ENCODE measurements at places on chromosomes 7 and 10.
A peak's percentile ranks its signal among the peaks of the same experiment; 100 is the strongest.

GRCh38 chr7:70006261-70006920 lies 408.1 kb downstream of the AUTS2 start:
- peak; percentile 31 for DNase-seq

GRCh38 chr7:144384071-144384470 lies 19.4 kb downstream of the NOBOX start:
- no peak for DNase-seq

GRCh38 chr10:2414039-2414438 lies 653.3 kb upstream of the PFKP start:
- DNase-seq: no peak

DNA sequence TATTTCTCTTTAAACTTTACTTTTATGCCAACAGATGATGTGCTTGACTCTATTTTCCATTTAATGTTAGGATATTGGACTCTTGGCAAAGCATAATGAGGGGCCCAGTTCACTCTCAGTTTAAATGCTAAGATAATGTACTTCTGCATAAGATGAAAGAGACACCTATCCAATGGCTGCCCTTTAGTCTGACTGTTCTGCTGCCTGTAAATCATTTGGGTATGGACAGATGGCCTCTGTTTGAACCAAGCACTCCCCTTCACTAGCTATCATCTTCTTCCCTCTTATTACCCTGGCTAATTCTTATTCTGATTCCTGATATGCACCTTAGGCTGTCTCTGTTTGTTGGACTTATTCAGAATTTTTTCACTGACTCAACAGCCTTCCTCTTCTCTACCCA lies 72.1 kb downstream of the SEM1 start:
- DNase-seq: no peak

GRCh38 chr10:69629897-69630650 lies at the start of gene FAM241B:
Gene FAM241B, plus strand, starts transcription at chr10:69630247. Its CDS starts 1,497 bp downstream, at chr10:69631744.
- DNase-seq: peak; percentile 65

- no peak for DNase-seq
Observed at GRCh38 chr10:75076348-75076747, 35.1 kb upstream of the SAMD8 start.

- no peak for DNase-seq
Observed at GRCh38 chr10:103193820-103194529, 903 bp upstream of the NT5C2 start.

- peak; percentile 74 for DNase-seq
Observed at GRCh38 chr7:45021604-45022296, 21.7 kb downstream of the CCM2 start.

GRCh38 chr7:27173956-27174873 lies at the start of gene HOXA10:
Gene HOXA10, minus strand, starts transcription at chr7:27174320. Its CDS starts 14 bp downstream, at chr7:27174306.
- DNase-seq: no peak

- DNase-seq: no peak
Observed at GRCh38 chr10:70666960-70667798, 5.1 kb upstream of the ADAMTS14 start.

- DNase-seq: no peak
Observed at GRCh38 chr10:987620-987869, 689 bp upstream of the GTPBP4 start.

DNA sequence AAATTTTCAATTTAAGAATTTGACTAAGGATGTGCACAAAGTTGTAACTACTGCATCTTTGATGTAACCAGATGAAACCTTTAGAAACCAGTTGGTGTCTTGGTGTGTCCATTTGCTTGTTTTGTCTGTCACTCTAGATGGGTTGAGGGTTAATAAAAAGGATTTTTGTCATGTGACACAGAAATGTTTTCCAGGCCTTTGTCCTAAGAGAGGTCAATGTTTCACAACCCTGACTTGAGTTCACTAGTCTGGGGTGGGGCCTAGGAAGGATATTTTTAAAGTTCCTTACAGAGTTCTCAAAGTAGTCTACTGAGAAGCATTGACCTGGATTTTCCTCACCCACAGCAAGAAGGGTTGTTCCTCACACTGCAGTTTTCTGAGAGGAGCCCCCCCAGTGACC lies 90.3 kb downstream of the HERPUD2 start:
- DNase-seq: no peak

- DNase-seq: no peak
Observed at GRCh38 chr10:95758351-95759025, 2.5 kb downstream of the ENTPD1 start.

DNA sequence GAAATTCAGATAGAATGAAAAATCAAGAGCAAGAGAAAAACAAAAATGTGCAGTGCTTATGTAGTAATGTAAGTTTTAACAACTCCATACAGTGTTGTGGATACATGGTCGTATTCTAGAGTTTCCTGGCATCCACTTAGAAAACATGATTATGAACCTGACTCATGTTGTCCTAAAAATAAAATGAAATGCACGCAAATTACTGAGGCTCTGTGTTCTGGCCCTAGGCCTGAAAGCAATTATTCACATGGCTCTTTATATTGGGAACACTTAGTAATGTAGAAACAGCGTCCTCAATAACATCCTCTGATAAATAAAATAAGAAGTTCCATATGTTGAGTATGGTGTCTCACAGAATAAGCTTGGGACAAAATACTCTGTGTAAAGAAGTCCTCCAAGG lies 200.2 kb upstream of the SEMA3E start:
- DNase-seq: no peak

GRCh38 chr7:21367081-21367480 lies 60.8 kb upstream of the SP4 start:
- DNase-seq: no peak

GRCh38 chr10:26432938-26433337 lies 5.2 kb upstream of the APBB1IP start:
- DNase-seq: no peak

DNA sequence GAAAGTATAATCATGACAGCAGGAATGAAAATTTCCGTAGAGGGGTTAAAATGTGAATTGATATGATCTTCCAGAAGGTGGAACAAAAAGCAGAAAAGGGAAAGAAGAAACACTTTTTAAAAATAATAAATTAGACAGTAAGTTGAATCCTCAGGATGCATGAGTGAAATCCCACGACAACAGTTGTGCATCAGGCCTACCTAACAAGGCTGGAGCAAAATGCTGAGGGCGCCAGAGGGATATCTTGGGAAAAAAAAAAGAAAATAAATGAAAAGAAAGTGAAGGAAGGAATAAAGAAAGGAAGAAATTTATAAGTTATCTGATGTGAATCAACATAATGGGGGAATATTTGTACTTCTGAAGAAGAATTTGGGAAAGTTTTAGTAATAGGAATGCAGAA lies 13.0 kb upstream of the HUS1 start:
- no peak for DNase-seq

- DNase-seq: no peak
Observed at GRCh38 chr10:4807761-4808507, 18.1 kb upstream of the AKR1E2 start.

GRCh38 chr10:78199759-78200158 lies 166.1 kb downstream of the RPS24 start:
- DNase-seq: no peak

- DNase-seq: no peak
Observed at GRCh38 chr10:22454634-22455033, 109.3 kb downstream of the SPAG6 start.

DNA sequence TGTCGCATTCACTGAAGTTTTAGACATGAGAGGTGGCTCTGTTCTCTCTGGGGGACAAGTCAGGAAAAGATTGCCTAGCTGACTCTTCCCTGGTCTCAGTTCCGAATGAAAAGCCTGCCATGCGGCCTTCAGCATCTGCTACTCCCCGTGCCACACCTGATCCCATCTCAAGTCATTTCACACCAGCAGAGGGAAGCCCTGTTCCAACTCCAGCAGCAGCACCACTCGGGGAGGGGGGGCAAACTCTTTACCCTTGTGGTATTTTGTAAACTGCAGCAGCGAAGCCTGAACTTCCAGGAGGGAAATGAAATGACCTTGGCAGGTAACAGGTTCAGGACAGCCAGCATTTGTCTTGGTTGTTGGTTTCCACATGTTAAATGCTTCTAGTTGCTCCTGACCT lies 13.8 kb downstream of the LRRC4 start:
- no peak for DNase-seq

DNA sequence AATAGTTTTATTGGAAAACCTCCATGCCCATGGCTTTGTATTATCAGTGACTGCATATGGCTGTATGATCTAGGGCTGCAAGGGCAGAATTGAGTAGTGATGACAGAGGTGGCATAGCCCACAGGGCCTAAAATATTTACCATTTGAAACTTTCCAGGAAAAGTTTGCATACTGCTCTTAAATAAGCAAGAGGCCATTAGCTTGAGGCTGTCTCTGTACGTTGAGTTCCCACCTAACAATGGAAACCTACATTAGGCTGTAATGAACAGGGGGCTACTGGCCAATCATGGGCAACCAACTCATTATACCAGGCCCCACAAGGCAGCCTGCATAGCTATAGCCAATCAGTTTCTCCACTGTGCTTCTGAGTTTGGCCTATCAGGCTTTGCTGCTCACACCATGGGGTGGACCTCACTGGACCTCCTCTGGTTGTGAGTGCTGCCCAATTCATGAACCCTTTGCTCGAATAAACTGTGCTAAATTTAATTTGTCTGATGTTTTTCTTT lies 673 bp upstream of the ST8SIA6 start:
- no peak for DNase-seq

DNA sequence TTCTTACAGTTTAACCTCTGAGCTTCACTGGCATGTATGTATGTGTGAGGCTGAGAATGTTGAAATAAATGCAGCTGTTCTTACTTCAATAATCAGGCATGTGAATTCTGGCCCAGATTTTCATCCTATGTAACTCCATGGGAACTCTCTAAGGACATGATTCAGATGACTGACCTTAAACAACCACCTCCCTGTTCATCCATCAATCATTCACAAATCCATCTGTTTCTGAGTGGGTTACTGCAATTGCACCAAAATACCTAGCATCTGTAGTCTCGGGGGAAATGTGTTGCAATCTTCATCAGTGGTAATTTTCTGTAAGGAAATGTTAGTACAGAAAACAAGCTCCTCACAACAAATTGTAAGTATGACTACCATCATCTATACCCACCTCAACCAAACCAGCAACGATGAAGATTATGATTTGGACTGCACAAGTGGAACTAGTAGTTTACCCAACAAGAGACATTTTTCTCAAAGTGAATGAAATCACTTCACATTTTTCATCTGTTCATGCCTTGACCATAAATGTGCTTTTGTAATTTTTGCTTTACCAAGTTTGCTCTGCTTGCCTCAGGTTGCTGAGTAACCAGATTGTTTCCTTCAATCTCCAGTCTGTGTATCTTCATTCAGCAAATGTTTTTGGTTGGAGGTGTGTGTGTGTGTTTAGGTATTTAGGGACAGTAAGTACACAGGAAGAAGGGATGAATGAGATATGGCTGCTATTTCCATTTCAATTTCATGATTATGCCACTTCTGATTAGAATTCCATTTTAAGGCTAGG lies 65.7 kb upstream of the FZD8 start:
- no peak for DNase-seq

DNA sequence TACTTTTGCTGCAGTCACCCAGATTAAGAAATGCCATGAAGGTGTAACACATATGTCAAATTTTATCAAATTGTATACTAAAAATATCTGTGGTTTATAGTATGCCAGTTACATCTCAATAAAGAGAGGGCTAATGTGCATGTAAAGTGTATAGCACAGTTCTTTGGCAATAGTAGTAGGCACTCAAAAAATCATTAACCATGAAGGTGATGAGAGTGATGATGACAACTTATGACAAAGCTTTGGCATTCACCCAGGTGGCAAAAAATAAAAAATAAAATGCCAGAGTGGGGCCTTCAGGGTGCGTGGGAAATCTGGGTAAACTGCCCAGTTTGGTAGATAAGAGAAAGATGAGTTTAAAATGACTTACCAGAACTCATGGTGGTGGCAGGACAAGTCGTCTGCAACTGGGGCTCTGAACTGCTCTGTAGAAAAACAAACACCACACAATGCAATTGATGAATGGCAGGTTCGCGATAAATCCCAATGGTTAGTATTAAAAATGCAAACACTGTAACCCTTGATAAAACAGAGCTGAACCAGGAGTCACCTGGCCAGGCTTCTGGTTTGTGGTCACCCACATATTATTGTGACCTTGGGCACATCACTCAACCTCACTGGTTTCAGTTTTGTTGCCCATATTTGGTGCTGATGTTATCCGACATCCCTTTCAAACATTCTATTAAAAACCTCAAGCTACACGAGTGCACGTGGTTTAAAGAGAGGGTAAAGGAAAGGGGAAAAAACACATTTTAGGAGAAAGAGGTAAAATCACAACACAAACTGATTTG lies 120.2 kb downstream of the SORBS1 start:
- no peak for DNase-seq

GRCh38 chr7:44277391-44277790 lies 48.0 kb downstream of the CAMK2B start:
- DNase-seq: no peak

GRCh38 chr7:68734431-68734830 lies 863.8 kb upstream of the AUTS2 start:
- DNase-seq: no peak

- DNase-seq: no peak
Observed at GRCh38 chr10:111648046-111648445, 535.5 kb downstream of the GPAM start.

DNA sequence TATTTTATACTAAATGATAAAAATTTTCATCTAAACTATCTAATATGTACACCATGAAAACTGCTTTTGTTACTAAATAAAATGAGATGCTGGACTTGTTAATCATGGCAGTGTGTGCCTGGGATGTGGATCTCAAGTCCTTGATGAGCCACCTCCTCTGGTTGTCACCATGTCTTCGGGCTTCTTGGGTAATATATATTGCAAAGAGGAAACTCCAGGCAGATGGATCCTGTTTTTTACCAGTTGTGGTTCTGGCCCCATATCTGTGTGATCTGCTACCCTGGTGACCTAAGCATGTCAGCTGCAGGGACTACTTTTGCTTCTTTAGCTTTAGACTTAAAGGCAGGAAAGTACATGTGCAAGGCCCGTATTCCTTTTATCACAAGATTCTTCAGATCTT lies 46.2 kb downstream of the TMEM60 start:
- DNase-seq: no peak

DNA sequence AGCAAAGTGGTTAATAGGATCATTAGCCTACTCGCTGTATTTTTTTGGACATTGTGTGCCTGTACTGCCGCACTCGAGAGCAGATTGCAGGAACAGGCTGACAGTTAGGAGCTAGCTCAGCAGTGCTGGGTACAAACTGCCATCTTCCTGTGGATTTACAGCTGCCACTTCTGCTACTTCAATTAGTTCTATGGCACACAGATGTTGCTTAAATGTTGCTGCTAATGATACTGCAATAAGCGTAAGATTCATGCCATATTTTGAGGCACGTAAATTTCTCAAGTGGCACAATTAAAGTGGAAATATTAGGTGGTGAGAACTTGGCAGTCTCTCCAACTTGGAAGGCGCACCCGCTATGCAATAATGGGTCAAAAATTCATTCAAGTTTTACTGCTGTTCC lies 171.9 kb downstream of the EBF3 start:
- no peak for DNase-seq

GRCh38 chr7:10268034-10268433 lies 705.6 kb upstream of the PHF14 start:
- no peak for DNase-seq
